OCI-M1 (cell line): ENCODE measurements at places on chromosomes 13 and 19.

DNA sequence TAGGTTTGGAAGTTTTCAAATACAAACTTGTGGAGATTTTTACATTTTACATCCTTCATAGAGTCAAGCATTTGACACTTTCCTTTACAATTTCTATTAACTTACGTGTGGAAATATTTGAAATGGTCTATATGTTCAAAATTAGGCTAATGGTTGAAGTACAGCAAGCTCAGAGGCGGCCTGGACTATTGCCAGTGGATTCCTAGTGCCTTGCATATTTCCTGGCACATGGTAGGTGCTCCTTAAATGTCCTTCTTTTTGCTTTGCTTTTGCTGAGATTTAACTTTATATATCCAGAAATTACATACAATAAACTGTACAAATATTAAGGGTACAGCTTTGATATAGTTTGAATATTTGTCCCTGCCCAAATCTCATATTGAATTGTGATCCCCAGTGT, 93.9 kb downstream of the UBL3 start:
- no peak for DNase-seq

DNA sequence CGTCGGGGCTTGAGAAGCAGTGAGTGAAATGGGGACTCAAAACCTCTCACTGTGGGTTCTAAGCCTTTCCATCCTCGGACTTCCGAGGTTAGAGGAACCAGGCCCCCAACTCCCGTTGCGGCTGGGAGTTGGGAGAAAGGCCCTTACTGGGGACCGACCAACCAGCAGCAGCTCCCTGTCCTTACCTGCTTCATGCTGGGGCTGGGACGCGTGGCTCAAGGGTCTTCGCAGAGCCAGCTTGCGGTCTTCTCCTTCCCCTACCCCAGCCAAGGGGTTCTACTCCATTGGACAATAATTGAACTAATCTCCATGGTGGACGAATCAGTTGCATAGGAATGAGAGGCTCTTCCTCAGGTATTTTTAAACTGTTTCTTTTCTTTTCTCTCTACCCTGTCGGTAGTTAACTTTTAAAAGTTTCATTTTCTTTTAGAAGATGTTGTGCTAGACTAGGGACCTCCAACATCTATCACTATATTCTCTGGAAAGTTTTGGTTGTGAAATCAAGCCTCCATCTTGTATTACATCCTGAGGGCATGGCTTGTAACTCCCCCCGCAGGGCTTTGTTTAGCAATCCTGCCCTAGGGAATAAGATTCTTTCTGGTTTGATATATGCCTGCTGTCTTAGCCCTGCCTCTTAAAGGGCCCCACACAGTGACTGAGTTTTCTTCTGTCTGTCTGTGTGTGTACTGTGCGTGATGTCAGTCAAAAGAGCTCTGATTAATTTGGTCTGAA, 1027.1 kb upstream of the PCDH9 start:
- DNase-seq: peak; percentile 13

DNA sequence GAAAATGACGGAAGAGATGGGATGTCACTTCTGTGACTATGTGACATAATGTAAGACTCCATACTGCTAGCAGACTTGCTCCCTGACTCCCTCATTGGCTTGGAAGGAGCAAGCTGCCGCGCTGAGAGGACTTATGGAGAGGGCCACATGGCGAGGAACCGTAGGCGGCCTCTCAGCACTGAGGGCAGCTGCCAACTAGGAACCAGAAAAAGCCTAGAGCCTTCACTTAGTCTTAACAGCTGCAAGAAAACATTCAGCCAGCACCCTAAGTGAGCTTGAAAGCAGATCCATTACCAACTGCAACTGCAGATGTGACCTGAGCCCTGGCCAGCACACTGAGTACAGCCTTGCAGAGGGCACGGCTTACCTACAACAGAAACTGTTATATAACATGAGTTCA, 33.9 kb downstream of the USP12 start:
- peak; percentile 10 for DNase-seq

- no peak for DNase-seq
These were observed at the start of the genes PEG3 and ZIM2 for GRCh38 chr19:56840451-56841192. TSS of gene PEG3 (minus strand) at chr19:56840726. CDS start at chr19:56824655, 16,071 bp downstream. TSS of gene ZIM2 (minus strand) at chr19:56840726. CDS start at chr19:56824277, 16,449 bp downstream.

- DNase-seq: peak; percentile 77
These were observed 277.9 kb downstream of the ZNF536 start for GRCh38 chr19:30649934-30650614.

- DNase-seq: no peak
These were observed 486.1 kb downstream of the UQCRFS1 start for GRCh38 chr19:28726533-28727479.

DNA sequence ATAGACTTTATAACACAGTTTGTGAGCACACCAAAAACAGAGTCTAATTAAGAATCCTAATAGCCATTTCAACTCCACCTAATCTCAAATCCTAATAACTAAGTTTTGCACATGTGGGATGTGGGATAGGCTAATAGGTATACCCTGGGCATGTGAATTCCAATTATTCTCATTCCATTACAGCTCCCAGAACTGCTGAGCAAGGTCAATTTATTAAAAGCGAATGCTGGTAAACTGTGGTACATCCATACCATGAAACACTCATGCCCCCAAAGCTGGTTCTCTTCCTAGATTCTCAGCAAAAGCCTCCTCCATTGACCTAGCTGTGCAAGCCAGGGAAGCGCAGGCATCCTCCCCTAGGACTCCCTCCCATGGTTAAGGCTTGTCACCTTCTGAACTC, 113.8 kb downstream of the USP12 start:
- DNase-seq: no peak

- DNase-seq: no peak
These were observed 54.1 kb upstream of the MAB21L1 start for GRCh38 chr13:35530581-35530980.

GRCh38 chr13:30841154-30841553, 64.9 kb upstream of the MEDAG start:
- no peak for DNase-seq

DNA sequence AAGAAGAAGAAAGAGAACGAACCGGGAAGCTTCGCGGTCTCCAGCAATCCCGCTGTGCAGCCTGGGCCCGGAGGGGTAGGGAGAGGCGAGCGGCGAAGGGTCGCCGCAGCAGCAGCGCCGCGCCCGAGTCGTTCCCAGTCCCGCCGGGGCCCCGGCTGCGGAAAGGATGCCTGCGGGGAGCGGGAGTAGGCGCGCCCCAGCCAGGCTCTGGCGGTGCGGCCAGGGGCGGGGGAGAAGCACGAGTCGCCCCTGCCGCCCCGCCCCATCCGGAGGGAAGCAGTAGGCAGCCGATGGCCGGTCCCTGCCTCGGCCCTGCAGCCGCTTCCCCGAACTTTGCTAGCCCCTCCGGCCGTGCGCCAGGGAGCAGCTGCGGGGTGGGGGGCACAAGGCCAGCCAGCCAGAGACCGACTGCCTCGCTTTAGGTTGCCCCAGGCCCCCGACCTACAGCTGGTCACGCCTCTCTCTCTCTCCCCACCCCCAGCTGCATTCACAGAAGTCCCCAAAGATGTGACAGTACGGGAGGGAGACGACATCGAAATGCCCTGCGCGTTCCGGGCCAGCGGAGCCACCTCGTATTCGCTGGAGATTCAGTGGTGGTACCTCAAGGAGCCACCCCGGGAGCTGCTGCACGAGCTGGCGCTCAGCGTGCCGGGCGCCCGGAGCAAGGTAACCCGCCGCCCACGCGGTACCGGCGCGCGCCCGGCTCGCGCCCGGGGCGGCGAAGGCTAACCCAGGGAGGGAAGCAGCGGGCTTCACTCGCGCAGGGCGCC, 1.1 kb downstream of the VSTM2B start:
- DNase-seq: no peak

DNA sequence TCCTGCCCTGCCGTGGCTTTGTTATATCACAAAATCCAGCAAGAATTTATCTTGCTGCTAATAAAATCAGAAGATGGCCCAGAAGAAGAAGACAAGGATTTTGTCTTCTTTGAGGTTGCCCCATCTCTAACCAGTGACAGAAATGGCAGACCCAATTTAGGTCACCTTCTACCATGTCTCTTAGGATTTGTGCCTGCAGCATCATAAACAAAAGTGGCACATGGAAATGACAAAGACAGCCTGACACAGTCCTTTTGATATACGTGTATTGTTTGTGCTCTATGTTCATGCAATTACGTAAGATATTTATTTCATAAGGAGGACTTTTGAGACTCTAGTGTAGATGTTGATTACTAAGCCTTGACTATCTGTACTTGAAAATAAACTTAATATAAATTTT, 135.9 kb upstream of the TMTC4 start:
- DNase-seq: no peak

- DNase-seq: no peak
These were observed 168.4 kb downstream of the PCDH9 start for GRCh38 chr13:67061750-67062149.

- DNase-seq: no peak
These were observed 251.3 kb upstream of the ATXN8OS start for GRCh38 chr13:69856331-69856730.

GRCh38 chr13:103540382-103540765, 474.2 kb upstream of the SLC10A2 start:
- DNase-seq: no peak

DNA sequence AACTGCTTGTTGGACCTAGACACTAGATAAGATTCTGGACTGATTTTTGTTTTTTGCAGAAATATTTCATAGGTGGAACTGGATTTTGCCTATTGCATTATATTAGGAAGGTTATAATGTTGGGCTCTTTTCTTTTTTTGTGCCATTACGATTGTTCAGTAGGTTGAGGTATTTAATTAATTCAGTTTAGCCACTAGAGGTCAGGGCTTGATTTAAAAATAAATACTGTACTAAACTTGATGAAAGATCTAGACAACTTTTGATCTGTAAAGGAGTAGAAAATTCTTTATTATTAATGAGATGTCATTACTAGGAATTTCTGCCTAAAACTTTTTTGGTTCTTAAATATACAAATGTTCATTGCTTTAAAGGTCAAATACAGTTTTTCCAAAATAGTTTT, 15.2 kb upstream of the SUPT20H start:
- DNase-seq: peak; percentile 72

DNA sequence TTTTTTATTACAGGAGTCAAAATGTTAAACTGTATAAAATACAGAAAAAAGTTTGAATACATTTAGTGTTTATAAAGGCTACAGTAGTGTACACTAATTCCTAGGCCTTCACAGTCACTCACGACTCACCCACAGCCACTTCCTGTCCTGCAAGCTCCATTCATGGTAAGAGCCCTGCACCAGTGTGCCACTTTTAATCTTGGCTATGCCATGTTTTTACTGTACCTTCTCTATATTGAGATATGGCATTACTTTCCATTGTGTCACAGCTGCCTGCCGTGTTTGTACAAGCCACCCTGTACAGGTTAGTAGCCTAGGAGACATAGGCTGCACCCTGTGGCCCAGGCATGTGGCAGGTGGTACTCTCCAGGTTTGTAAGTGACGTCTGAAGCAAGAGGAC, 32.1 kb downstream of the C1QTNF9 start:
- no peak for DNase-seq

GRCh38 chr19:35202722-35203688, 25.5 kb downstream of the FAM187B start:
- no peak for DNase-seq

- DNase-seq: peak; percentile 12
These were observed 351.2 kb upstream of the ARGLU1 start for GRCh38 chr13:106919133-106919532.

DNA sequence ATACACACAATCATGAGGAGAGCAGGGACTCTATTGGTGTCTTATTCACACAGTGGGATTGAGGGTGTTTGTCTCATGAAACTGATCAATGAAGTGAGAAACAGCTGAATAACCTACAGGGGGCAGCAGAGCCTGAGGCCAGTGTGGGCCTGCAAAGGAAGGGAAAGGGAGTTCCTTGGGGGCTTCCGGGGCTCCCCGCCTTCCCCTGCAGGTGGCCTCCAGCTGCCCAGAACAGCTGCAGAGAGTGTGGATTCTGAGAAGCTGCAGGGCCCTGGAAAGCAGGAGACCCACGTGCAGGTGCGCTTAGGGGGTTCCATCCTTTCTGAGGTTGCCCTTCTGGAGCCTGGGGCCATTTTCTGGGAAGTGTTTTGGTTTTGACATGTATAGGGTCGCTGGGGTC, 20.1 kb downstream of the ZNF763 start:
- DNase-seq: peak; percentile 73

GRCh38 chr13:61406275-61406674, 9.4 kb downstream of the PCDH20 start:
- DNase-seq: peak; percentile 68

GRCh38 chr19:31256593-31256960, 92.7 kb downstream of the TSHZ3 start:
- DNase-seq: no peak

GRCh38 chr13:52673465-52673864, 20.8 kb downstream of the SUGT1 start:
- no peak for DNase-seq
